ENCODE measurements at places on chromosomes 11 and 22. TPM values are rescaled to one million over a fixed set of nuclear protein-coding genes. Genes with fewer than 3 reads are reported as not detected.

The CBX6 gene
- polyA plus RNA-seq, result 18.7 TPM

The ROM1 gene
- polyA plus RNA-seq, result 9.0 TPM

The OR6T1 gene
- polyA plus RNA-seq, result 0.71 TPM

The ACR gene
- polyA plus RNA-seq, result 181 TPM

The CHADL gene
- polyA plus RNA-seq, result 9.1 TPM

The FADS2 gene
- polyA plus RNA-seq, result 80.8 TPM

The LARGE2 gene
- 4.7 TPM for polyA plus RNA-seq

The MMP1 gene
- polyA plus RNA-seq, result 0.21 TPM

The EXPH5 gene
- polyA plus RNA-seq, result 1.3 TPM

The CRACR2B gene
- polyA plus RNA-seq, result 4.9 TPM

The OR4D5 gene
- not detected for polyA plus RNA-seq

The PRCP gene
- polyA plus RNA-seq, result 118 TPM

The DERL3 gene
- polyA plus RNA-seq, result 48.7 TPM

The SCGB1D2 gene
- 2.8 TPM for polyA plus RNA-seq

The DENND6B gene
- 22.0 TPM for polyA plus RNA-seq

The ADAMTS8 gene
- polyA plus RNA-seq, result 1.2 TPM

The OR51A7 gene
- polyA plus RNA-seq, result not detected

The OR51B4 gene
- polyA plus RNA-seq, result not detected

The RFPL1 gene
- polyA plus RNA-seq, result 1.4 TPM

The NLRP6 gene
- polyA plus RNA-seq, result 0.26 TPM

The CAT gene
- 30.2 TPM for polyA plus RNA-seq

The C11orf16 gene
- polyA plus RNA-seq, result 5.9 TPM

The APIP gene
- 27.7 TPM for polyA plus RNA-seq

The TMEM151A gene
- 0.90 TPM for polyA plus RNA-seq

The OR8K5 gene
- not detected for polyA plus RNA-seq

The C11orf97 gene
- 25.2 TPM for polyA plus RNA-seq

The ABCC8 gene
- polyA plus RNA-seq, result 1.5 TPM

The ADM2 gene
- 0.99 TPM for polyA plus RNA-seq

The AMOTL1 gene
- polyA plus RNA-seq, result 25.4 TPM

The B4GALNT4 gene
- polyA plus RNA-seq, result 4.3 TPM

The UPK3A gene
- polyA plus RNA-seq, result not detected

The APOL6 gene
- 3.6 TPM for polyA plus RNA-seq

The OR9G1 gene
- not detected for polyA plus RNA-seq

The KCNJ1 gene
- polyA plus RNA-seq, result 0.16 TPM

The SF1 gene
- polyA plus RNA-seq, result 455 TPM

The GRAMD1B gene
- 48.9 TPM for polyA plus RNA-seq

The CHEK1 gene
- 25.8 TPM for polyA plus RNA-seq

The PAX6 gene
- polyA plus RNA-seq, result 3.1 TPM

The VPREB1 gene
- not detected for polyA plus RNA-seq

The CBLIF gene
- 0.54 TPM for polyA plus RNA-seq

The SCGB1A1 gene
- polyA plus RNA-seq, result not detected

The CHRM4 gene
- polyA plus RNA-seq, result 13.5 TPM

The OR4A16 gene
- polyA plus RNA-seq, result not detected

The ANKRD13D gene
- 32.8 TPM for polyA plus RNA-seq

The AP1B1 gene
- polyA plus RNA-seq, result 71.8 TPM

The SLC7A4 gene
- 54.8 TPM for polyA plus RNA-seq

The SLC37A2 gene
- 6.2 TPM for polyA plus RNA-seq

The PRR5 gene
- polyA plus RNA-seq, result 20.2 TPM

The GSTT2B gene
- polyA plus RNA-seq, result 1.4 TPM

The GUCY1A2 gene
- 3.4 TPM for polyA plus RNA-seq

The DGAT2 gene
- 77.6 TPM for polyA plus RNA-seq

The MRGPRX3 gene
- polyA plus RNA-seq, result not detected

The RFPL2 gene
- 0.34 TPM for polyA plus RNA-seq

The P2RX3 gene
- 8.5 TPM for polyA plus RNA-seq

The APOL5 gene
- 0.74 TPM for polyA plus RNA-seq

The OR5AN1 gene
- polyA plus RNA-seq, result not detected

Data from testis (tissue), 5 donors.